NCI-H1417 (cell line): ENCODE measurements at places on chromosomes 4 and X.

GRCh38 chr4:1752284-1753041 is 31.1 kb downstream of the TACC3 start:
- no peak for DNase-seq

GRCh38 chrX:32137525-32137924 is 1065.7 kb upstream of the FTHL17 start:
- no peak for DNase-seq

DNA sequence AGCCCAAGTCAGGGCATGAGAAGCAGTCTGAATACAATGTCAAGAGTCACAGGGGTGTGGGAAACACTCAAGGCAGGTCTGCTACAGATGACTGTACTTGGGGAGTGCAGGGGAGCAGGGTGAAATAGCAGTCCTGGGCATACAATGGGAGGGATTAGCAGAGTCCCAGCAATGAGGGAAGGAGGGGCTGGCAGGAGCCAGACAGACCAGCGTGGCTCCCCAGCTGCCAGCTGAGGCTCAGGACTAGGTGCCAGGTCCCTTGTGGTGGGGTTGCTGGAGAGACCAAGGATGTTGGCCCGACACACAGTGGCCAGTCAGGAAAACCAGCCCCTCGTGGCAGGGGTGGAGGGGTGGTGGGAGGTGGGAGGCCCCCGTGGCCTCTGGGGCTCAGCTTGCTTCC is 86.6 kb downstream of the RTL5 start:
- DNase-seq, result no peak

DNA sequence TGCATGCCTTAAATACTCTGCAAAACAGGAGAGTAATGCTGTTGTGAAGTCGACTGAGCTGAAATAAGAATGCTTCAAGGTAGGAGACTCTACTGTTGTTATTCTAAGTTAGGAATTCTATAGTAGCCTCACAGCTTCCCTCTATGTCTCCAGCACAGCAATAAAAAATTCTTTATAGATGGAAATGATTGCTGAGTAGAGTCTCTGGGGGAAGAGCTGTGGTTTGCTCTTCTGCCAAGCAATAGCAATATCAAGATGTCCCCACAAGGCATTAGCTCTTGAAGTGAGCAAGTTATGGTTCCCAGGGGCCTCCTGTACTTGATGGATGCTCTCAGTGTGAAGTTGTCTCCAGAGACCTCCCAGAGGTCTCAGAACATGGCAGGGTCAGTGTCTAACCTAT is 880.6 kb upstream of the FRG1 start:
- DNase-seq, result peak; percentile 29

GRCh38 chr4:100519205-100519604 is 1.4 kb upstream of the EMCN start:
- no peak for DNase-seq

DNA sequence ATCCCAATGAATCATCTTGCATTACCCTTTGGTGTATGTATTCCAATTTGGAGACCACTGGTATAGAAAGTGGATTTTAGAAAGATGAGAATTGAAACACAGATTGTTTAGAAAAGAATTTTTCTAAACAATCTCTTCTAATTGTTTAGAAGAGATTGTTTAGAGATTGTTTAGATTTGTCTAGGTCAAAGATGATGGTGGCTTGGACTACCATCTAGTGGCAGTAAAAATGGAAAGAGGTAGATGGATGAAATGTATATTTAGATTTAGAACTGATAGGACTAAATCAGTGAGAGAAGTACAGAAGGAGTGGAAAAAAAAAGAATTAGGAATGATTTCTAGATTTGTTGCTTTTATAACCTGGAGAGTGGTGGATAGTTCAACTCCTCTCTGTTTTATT is 70.6 kb downstream of the ARSJ start:
- DNase-seq, result no peak

- DNase-seq, result no peak
Measured at GRCh38 chr4:139568206-139568955, 12.4 kb upstream of the SETD7 start.

DNA sequence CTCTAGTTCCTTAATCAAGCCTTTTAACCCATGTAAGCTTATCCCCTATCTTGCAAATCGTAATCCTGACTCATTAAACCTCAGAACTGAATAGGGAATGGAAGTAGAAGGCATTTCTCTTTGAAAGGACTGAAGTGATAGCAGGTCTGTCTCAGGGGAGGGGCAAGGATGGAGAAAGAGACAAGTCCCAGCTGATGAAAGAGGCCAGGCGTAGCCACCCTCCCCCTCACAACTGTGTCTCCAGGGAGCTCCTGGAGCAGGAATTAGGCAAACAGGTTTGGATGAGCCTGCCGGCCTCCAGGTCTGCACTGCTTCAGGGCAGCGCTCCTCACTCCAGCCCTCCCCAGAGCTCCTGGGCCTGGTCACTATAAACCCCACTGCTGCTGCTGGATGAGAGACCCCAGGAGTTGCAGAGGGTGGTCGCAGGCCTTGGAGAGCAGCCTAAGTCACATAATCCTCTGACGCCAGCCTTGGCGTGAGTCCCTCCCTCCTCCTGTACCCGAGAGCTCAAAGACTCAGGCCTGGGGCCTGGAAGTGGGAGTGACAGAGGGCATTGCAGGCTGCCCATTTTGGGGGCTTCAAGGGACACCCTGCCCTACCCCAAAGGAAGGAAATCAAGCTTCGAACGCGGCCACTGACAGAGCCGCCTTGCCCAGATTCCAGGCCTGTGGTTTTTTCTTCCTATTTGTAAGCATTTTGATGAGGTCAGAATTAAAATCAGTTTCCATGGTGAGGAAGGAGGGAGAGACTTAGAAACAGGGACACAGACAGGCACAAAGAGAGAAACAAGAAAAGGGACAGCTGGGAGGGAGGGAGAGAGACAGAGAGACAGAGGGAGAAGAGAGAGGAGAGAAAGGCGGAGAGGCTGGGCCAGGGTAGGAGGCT is 21.2 kb upstream of the MSX1 start:
- peak; percentile 46 for DNase-seq

- DNase-seq, result peak; percentile 57
Measured at GRCh38 chr4:100022792-100023222, 72.7 kb upstream of the H2AZ1 start.

DNA sequence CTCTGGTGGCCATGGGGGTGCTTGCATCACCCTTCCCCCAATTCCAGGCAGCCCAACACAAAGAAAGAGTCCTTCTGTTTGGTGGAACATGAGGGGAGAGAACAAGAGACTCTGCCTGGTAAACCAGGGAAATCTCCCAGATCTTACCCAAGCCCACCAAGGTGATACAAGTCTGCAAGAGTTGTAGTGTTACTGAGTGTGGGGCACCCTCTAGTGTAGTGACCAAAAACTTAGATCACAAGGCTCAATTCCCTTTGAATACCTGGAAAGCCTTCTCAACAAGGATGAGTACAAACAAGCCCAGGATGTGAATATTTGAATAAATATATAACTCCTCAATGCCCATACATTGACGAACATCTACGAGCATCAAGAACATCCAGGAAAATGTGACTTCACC is 64.7 kb downstream of the IL13RA2 start:
- DNase-seq, result no peak
